HepG2 (cell line): ENCODE measurements at places on chromosomes 2 and 18. TPM values are rescaled to one million over a fixed set of nuclear protein-coding genes. Genes with fewer than 3 reads are reported as not detected.
A peak's percentile ranks its signal among the peaks of the same experiment; 100 is the strongest.

- H3K27ac ChIP-seq, result no peak overlapping the region
- no peaks in the 10 kb centered on the region for H3K4me1 ChIP-seq
- no peaks in the 10 kb centered on the region for H3K36me3 ChIP-seq
- H3K27me3 ChIP-seq, result no peaks in the 10 kb centered on the region
Measured at GRCh38 chr18:5585653-5586052, 41.9 kb upstream of the EPB41L3 start.

GRCh38 chr2:41720331-41721251 is 327.2 kb upstream of the PKDCC start:
- H3K27ac ChIP-seq, result no peak overlapping the region
- H3K36me3 ChIP-seq, result no peaks in the 10 kb centered on the region
- no peak overlapping the region for H3K4me3 ChIP-seq
- H3K27me3 ChIP-seq, result 0 out of 3 replicates have a peak, but pooled peaks cover 2% of the 10 kb centered on the region

GRCh38 chr18:58726671-58727070 is 55.4 kb downstream of the MALT1 start:
- H3K27ac ChIP-seq, result no peak overlapping the region
- H3K4me1 ChIP-seq, result no peaks in the 10 kb centered on the region
- H3K27me3 ChIP-seq, result no peaks in the 10 kb centered on the region
- no peak for DNase-seq
- H3K36me3 ChIP-seq, result peaks cover 6% of the 10 kb centered on the region
- no peak overlapping the region for H3K4me3 ChIP-seq

DNA sequence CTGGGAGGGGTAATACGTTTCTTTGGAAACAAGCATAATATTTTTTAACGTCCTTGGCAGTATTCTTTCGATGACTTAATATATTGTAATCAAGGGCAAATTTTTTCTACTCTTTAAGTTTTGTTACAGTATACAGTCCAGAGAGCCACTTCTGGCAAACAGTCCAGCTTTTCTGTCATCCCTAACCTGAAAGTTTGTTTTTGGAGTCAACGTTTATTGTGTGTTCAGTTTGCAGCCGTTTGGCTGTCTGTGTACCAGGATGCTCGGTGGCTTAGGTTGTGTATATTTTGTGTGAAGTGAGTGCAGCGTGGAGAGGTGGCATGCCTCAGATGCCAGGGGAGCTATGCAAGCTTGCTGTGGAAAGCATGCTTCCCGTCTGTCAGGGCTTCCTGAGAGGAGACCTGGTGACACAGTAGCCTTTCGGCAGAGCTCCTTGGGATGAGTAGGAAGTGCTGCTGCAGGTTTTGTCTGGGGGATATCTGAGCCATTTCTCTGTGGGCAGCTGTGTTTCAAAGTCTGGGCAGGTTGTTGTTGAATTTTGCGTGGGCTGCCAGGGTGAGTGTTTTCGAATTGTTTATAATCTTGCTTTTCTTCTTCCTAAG is 14.7 kb downstream of the MAP3K20 start:
- H3K4me1 ChIP-seq, result peaks cover 23% of the 10 kb centered on the region
- DNase-seq, result no peak
- no peak overlapping the region for H3K27ac ChIP-seq
- no peaks in the 10 kb centered on the region for H3K27me3 ChIP-seq

GRCh38 chr18:58247363-58247834 is 203.4 kb downstream of the NEDD4L start:
- H3K27me3 ChIP-seq, result no peaks in the 10 kb centered on the region
- no peak overlapping the region for H3K4me3 ChIP-seq
- DNase-seq, result no peak
- no peak overlapping the region for H3K27ac ChIP-seq

The DSG1 gene
- total RNA-seq, result not detected in 2 replicates

The LYG2 gene
- total RNA-seq, result 0.15 TPM in 1 of 2 replicates, not detected in the other

- H3K36me3 ChIP-seq, result no peaks in the 10 kb centered on the region
- H3K27ac ChIP-seq, result no peak overlapping the region
- DNase-seq, result no peak
- H3K27me3 ChIP-seq, result no peaks in the 10 kb centered on the region; the same call in 1 of the 2 replicates
- no peaks in the 10 kb centered on the region for H3K4me1 ChIP-seq
- no peak overlapping the region for H3K4me3 ChIP-seq
Measured at GRCh38 chr2:38065502-38066135, 10.3 kb downstream of the CYP1B1 start.

GRCh38 chr2:49207204-49207603 is 52.9 kb upstream of the FSHR start:
- H3K27ac ChIP-seq, result no peak overlapping the region
- no peak overlapping the region for H3K4me3 ChIP-seq
- no peaks in the 10 kb centered on the region for H3K4me1 ChIP-seq
- H3K36me3 ChIP-seq, result no peaks in the 10 kb centered on the region

DNA sequence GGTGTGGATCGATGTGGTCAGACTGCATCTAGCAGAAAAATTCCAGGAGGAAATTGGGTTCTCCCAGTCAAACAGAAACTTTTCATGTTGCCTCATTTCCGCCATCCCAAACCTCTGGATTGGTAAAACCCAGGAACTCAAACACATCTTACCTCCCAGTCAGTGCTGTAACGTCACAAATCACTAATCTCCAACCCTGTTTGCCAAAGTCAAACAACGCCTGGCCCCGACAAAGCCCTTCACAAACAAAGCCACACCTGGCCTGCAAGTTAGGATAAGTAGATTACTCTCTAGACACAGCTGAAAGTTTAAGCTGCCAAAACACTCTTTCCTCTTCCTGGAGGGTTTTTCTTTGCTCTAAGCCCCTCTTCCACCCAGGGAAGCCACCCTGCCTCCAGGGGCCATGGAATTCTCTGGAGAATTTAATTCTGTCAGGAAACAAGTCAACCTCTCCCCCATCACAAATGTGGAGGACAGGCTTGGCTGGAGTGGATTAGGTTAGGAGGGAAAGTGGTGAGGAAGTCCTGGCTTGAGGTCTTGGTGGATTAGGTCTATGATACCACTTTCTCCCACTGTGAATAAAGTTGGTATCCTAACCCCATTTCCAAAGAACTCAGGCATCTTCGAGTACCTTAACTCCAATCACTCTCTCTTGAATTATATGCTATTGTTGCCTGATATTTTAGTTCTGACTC is 86.7 kb downstream of the LYPD6B start:
- DNase-seq, result peak; percentile 64
- H3K4me1 ChIP-seq, result 0 out of 2 replicates have a peak, but pooled peaks cover 11% of the 10 kb centered on the region
- no peak overlapping the region for H3K4me3 ChIP-seq
- H3K36me3 ChIP-seq, result no peaks in the 10 kb centered on the region

- peaks cover 4% of the 10 kb centered on the region; the same call in 1 of the 3 replicates for H3K27me3 ChIP-seq
- no peaks in the 10 kb centered on the region for H3K4me1 ChIP-seq
- no peak for DNase-seq
- no peaks in the 10 kb centered on the region for H3K36me3 ChIP-seq
- no peak overlapping the region for H3K27ac ChIP-seq
Measured at GRCh38 chr2:166499281-166499680, 5.2 kb upstream of the SCN7A start.

The EVX2 gene
- total RNA-seq, result not detected in 2 replicates

DNA sequence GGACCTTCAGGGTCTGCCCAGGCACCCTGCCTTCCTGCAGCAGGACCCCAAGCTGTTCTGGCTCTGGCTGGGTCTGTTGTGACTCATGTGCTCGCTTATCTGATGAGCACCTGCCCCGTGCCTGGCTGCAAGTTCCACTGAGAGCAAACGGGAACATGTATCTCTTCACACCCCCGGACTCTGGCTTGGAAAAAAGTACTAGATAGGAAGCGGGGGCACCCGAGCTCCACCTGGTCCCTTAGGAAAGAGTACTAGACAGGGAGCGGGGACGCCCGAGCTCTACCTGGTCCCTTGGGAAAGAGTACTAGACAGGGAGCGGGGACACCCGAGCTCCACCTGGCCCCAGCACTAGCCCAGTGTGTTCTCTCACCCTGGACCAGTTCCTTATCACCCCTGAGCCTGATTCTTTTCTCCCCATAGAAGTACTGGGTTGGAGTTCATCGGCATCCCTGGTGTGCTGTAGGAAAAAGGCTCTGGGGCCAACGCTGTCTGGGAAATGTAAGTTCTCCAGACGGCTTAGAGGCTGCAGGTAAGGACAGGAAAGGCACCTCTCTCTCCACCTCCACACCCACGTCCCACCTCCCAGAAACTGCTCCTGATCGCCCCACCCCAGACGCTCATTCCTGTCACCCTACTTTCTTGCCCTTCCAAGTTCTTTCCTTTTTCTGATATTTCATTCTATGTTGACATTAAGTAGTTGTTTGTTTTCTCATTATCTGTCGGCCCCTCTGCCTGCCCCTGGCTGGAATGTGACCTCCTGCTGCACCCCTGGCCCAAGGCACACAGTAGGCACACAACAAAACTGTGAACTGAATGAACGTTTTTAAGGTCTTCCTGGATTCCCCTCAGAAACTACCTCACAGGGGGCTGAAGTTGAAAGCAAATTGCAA is 40.2 kb downstream of the HDAC4 start:
- H3K27ac ChIP-seq, result no peak overlapping the region
- H3K4me3 ChIP-seq, result no peak overlapping the region
- no peaks in the 10 kb centered on the region for H3K27me3 ChIP-seq
- H3K4me1 ChIP-seq, result peaks cover 14% of the 10 kb centered on the region
- DNase-seq, result no peak

GRCh38 chr2:75047992-75048625 is 89.7 kb downstream of the POLE4 start:
- no peak overlapping the region for H3K27ac ChIP-seq
- no peaks in the 10 kb centered on the region; the same call in 2 of the 3 replicates for H3K36me3 ChIP-seq
- no peak for DNase-seq
- H3K4me3 ChIP-seq, result no peak overlapping the region
- H3K27me3 ChIP-seq, result no peaks in the 10 kb centered on the region
- peaks cover 20% of the 10 kb centered on the region for H3K4me1 ChIP-seq

The SIX3 gene
- not detected in 2 replicates for total RNA-seq

- no peaks in the 10 kb centered on the region for H3K27me3 ChIP-seq
- no peak overlapping the region for H3K27ac ChIP-seq
- H3K4me3 ChIP-seq, result no peak overlapping the region
- H3K4me1 ChIP-seq, result no peaks in the 10 kb centered on the region
- no peaks in the 10 kb centered on the region for H3K36me3 ChIP-seq
- DNase-seq, result no peak
Measured at GRCh38 chr2:103875131-103875530, 978.8 kb upstream of the POU3F3 start.

DNA sequence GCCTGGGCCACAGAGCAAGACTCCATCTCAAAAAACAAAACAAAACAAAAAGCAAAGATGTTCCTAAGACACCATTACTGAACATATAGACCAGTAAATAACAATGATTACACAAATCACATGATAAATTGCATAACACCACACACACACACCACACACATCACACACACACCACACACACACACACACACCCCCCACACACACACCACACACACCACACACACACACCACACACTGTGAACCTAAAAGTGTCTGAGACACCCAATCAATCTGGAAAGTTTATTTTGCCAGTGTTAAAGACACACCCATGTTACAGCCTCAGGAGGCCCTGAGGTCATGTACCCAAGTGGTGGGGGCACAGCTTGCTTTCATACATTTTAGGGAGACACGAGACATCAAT is 62.6 kb upstream of the ASAP2 start:
- H3K36me3 ChIP-seq, result no peaks in the 10 kb centered on the region
- peaks cover 42% of the 10 kb centered on the region for H3K4me1 ChIP-seq
- H3K4me3 ChIP-seq, result no peak overlapping the region
- H3K27me3 ChIP-seq, result peaks cover 6% of the 10 kb centered on the region; the same call in 1 of the 2 replicates

GRCh38 chr18:23462876-23463275 is 9.8 kb downstream of the RIOK3 start:
- H3K27ac ChIP-seq, result no peak overlapping the region
- no peaks in the 10 kb centered on the region for H3K27me3 ChIP-seq
- no peak overlapping the region for H3K4me3 ChIP-seq
- peaks cover 40% of the 10 kb centered on the region for H3K4me1 ChIP-seq

GRCh38 chr2:223932816-223933800 is 12.0 kb downstream of the WDFY1 start:
- H3K4me3 ChIP-seq, result no peak overlapping the region
- H3K27ac ChIP-seq, result no peak overlapping the region
- peaks cover 85% of the 10 kb centered on the region for H3K4me1 ChIP-seq
- DNase-seq, result peak; percentile 20
- H3K36me3 ChIP-seq, result no peaks in the 10 kb centered on the region

The POTEE gene
- total RNA-seq, result 0.48 and 1.9 TPM in 2 replicates

The TMEM163 gene
- not detected in 2 replicates for total RNA-seq

The RFTN2 gene
- not detected in 2 replicates for total RNA-seq

DNA sequence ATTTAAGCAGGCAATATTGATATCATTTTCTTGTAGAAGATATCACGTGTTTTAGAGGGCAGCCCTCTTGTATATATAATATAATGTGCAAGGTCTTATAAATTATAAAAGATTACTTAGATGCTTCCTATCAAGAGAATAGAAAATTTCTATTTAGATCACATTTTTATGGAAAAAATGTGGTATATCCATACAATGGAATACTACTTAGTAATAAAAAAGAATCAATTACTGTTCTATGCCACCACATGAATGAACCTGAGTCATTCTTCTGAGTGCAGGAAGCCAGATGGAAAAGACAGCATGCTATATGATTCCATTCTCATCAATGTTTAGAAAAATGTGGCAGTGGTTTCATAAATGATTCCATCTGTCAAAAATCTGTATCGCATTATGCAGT is 23.6 kb downstream of the CYP27C1 start:
- no peaks in the 10 kb centered on the region for H3K36me3 ChIP-seq
- DNase-seq, result no peak
- H3K27ac ChIP-seq, result no peak overlapping the region
- H3K4me1 ChIP-seq, result peaks cover 11% of the 10 kb centered on the region
- 0 out of 2 replicates have a peak, but pooled peaks cover 2% of the 10 kb centered on the region for H3K27me3 ChIP-seq
- no peak overlapping the region for H3K4me3 ChIP-seq

The VWA3B gene
- total RNA-seq, result not detected in 2 replicates

The LAMA1 gene
- total RNA-seq, result 0.44 and 0.52 TPM in 2 replicates

DNA sequence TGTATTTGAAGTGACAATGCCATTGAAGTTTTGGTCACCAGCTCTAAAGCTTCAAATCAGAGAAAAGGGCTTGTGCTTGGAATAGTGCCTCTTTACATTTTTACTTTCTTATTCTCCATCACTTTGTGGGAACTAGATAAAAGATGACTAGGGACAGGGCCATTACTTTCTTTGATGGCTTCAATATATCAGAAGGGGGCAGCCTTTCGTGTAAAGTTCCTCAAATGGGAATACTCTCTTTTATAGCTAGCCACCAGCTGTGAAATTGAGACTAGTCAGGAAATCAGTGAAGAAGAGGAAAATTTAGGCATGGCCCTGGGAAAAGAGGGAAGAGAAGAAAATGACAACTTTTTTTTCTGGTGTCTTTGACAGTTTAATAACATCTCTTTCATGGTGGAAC is 242.5 kb downstream of the DCC start:
- no peaks in the 10 kb centered on the region for H3K27me3 ChIP-seq
- no peak overlapping the region for H3K4me3 ChIP-seq
- DNase-seq, result no peak
- no peaks in the 10 kb centered on the region for H3K36me3 ChIP-seq
- no peaks in the 10 kb centered on the region for H3K4me1 ChIP-seq
